ENCODE measurements at places on chromosomes 7 and 10. TPM values are rescaled to one million over a fixed set of nuclear protein-coding genes. Genes with fewer than 3 reads are reported as not detected.

SPOCK2 gene
- 250 TPM for total RNA-seq

KLF14 gene
- total RNA-seq = not detected

MACROH2A2 gene
- total RNA-seq = 21.1 TPM

HOXA7 gene
- total RNA-seq = not detected

AS3MT gene
- 5.4 TPM for total RNA-seq

TUBAL3 gene
- 0.49 TPM for total RNA-seq

LRMDA gene
- total RNA-seq = 17.1 TPM

AFAP1L2 gene
- total RNA-seq = 6.3 TPM

TFPI2 gene
- total RNA-seq = 4.0 TPM

C10orf53 gene
- total RNA-seq = not detected

MAGI2 gene
- total RNA-seq = 10.6 TPM
